ENCODE measurements at places on chromosomes 6 and 20.
A peak's percentile ranks its signal among the peaks of the same experiment; 100 is the strongest.

DNA sequence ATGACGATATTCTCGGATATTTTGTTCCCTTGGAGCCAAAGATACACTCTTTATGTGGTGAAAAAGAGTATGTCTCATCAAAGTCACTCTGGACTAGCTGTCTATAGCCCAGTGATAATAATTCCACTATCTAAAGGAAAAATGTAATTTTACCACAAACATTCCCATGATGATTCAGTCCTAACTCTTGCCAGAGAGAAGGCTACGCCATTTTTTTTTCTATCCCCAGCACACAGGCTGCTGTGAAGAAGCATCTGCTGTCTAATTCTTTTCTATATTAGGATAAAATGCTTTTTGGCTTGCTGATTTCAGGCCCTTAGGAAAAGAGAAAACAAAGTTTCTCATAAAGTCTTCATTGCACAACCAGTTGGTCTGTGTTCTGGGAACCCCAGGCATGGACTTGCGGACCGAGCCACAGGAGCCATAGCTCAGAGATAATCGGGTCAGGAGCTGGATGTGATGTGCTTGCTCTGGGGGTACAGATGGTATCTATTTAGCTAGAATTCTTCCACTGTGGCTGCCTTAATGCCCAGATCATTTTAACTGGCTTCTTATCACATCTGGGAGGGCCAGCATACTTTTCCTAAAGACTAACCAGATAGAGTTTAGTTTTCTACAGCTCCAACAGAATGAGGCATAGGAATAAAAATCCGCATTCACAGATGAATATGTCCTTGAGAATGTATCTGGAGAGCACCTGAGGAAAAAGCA, 683.7 kb upstream of the ID4 start:
- no peak for DNase-seq

GRCh38 chr6:4323322-4323721, 187.9 kb upstream of the ECI2 start:
- DNase-seq = no peak

DNA sequence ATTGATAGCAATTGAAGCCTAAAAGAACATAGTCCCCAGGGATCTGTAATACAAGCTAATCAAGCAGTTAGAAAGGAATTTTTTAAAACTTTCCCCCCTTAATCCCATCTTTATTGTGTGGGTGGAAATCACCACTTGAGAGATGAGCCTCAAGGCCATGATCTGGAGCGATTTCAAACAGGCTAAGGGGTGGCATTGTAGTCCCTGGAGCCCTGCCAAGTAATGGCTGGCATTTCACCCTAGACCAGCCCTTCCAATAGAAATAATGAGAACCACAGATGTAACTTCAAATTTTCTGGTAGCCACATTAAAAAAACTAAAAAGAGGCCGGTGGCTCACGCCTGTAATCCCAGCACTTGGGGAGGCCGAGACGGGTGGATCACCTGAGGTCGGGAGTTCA, 46.9 kb downstream of the PRDM1 start:
- no peak for DNase-seq

- no peak for DNase-seq
Measured at GRCh38 chr6:30446259-30446658, 43.0 kb upstream of the HLA-E start.

GRCh38 chr6:106534564-106534982, 94.7 kb downstream of the RTN4IP1 start:
- DNase-seq = peak; percentile 51

DNA sequence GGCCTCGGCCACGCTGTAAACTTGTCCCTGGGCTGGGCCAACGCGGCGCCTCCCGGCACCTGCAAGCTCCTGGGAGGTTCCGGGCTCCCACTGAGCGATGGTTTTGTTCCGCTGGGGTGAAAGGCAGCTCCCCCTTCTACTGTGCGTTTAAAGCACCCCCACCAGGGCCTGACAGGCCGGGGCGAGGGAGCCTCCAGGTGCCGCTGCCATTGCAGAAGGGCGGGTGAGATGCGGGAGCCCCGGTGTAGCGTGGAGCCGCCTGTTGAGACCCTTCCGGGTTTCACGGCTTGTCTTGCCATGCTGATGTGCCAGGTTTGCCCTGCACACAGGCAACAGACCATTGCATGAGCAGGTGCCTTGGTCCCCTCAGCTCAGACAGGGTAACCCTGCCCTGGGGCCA, 2.9 kb downstream of the COL20A1 start:
- DNase-seq = no peak

- DNase-seq = no peak
Measured at GRCh38 chr6:158366363-158366762, 54.1 kb downstream of the TULP4 start.

- DNase-seq = no peak
Measured at GRCh38 chr20:8221887-8222419, 89.9 kb downstream of the PLCB1 start.

DNA sequence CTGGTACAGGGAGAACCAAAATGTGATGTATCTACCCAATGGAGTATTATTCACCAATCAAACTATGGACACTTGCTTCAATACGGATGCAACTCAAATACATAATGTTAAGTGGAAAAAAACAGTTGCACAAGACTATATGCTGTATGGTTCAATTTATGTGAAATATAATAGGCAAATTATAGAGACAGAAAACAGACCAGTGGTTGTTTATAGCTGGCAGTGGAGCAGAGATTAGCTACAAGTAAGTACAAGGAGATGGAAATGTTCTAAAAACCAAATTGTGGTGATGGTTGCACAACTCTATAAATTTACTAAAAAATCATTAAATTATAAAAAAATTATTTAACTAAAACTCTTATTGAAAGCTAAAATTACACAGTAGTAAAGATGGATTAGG, 113.2 kb downstream of the PRDM1 start:
- DNase-seq = no peak

DNA sequence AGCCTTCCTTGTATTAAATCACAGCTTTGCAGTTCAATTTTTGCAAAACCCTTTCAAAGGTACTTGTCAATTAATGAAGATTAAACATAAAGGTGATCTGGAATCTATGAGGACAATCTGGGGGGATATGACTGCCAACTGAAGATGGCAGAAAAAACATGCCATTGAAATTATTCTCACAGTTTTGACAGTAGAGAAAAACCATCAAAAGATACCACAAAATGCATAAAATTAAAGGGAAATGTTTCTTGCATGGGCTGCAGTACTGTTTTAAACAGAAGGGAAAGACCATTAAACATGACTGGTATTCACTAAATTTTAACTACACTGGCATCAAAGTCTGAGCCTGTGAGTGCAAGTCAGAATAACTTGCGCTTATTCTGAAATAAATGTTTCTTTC, 194.2 kb downstream of the ATXN1 start:
- DNase-seq = no peak

DNA sequence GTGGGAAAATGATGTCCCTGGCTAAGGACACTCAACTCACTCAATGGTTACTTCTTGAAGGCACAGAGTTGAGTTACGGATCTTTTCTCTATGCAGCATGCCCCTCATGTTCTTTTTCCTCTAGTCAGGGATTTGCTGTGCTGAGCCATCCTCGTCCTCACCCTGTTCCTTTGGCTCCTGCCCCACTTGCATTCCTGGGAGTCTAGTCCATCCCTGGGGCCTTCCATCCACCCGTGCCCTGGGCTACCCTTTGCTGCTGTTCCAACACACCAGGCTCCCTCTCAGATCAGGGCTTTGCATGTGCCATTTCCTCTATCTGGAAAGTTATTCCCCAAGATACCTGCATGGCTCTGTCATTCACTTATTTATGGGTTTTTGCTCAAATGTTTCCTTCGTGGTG, 13.3 kb upstream of the KCNG1 start:
- no peak for DNase-seq

- DNase-seq = no peak
Measured at GRCh38 chr6:112117554-112117953, 30.2 kb downstream of the FAM229B start.

- DNase-seq = no peak
Measured at GRCh38 chr6:17842934-17843821, 136.5 kb upstream of the NUP153 start.

DNA sequence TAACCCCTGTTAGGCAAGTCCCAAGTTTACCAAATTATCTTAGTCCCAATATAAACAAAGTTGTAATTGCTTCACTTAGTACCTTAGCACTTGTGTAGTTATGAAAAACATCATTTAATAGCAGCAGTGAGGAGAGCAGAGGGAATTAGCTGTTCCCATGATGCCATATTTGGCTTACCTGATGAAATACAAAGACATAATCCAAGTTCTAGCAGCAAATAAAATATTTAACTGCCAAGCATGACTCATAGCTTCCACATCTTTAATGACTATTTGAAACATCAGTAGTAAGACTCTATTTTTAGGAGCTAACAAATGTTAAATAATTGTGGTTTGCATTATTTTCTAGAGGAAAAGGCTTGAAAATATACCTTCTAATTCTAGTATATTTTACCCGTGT, 94.0 kb upstream of the MCHR2 start:
- no peak for DNase-seq

DNA sequence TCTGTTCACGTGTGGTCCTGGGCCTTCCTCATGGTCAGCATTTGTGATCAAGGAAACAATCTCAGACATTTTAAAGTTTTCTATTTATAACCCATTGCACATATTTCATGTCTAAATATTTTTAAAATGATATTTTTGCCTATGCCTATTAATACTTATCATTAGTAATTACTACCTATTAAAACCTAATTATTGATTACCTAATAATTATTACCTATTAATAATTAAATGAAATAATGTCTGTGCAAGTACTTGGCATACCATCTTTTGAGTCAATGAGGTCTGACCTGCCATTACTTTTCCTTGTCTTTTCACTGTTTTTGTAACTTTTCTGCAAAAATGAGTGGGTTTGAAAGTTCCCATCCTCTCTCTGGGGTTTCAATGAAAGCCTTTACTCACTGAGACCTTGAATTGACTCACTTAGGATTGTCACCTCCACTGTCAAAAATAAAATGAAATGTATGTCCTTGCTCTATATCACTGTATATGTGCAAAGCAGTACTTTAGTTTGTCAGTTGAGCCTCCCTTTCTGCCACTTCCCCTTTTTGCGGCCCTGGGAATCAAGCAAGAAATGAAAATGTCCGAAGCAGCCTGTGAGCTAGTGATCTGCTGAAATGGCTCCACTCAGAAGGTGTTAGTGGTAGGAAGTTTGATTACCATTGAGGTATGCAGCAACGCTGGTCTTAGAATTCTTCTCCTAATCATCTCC, 87.8 kb downstream of the L3MBTL3 start:
- no peak for DNase-seq

GRCh38 chr6:148388521-148388920, 45.9 kb downstream of the SASH1 start:
- no peak for DNase-seq

GRCh38 chr20:40948465-40949267, 80.0 kb upstream of the TOP1 start:
- DNase-seq = no peak

DNA sequence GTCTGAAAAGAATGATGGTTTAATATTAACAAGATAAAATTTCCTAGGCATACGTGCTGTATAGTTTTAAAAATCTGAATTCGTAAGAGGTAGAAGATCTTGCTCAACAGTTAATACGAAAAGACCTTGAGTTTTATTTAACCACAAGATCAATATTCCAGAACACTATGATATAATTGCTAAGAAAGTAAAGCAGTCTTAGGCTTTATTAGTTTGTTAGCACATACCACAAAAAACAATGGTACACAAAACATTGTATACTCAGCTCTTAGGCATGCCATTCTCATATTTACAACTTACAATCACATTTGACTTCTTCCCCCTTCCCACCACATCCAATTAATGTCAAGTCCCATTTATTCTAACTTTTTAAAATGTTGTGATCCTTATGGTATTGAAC, 24.4 kb upstream of the STXBP5 start:
- DNase-seq = no peak

- DNase-seq = no peak
Measured at GRCh38 chr20:10065154-10065833, 30.5 kb downstream of the ANKEF1 start.

GRCh38 chr6:124974771-124975377, 12.6 kb downstream of the RNF217 start:
- DNase-seq = no peak

DNA sequence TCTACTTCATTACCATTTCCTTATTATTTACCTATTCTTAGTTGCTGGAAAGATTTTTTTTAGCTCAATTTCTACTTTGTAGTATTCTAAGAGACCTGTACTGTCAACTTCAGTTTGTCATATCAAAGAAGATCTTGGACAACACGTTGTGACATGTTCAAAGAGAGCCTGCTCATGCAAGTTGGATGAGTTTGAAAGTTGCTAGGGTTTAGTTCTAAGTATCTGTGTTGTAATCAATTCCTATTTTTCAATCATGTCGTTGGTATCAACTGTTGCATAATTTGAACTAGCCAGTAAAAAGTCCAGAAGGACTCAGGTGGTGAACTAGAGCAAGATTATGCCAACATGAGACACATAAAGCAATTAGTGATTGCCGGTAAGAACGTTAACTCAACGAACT, 30.2 kb downstream of the PKIB start:
- no peak for DNase-seq

DNA sequence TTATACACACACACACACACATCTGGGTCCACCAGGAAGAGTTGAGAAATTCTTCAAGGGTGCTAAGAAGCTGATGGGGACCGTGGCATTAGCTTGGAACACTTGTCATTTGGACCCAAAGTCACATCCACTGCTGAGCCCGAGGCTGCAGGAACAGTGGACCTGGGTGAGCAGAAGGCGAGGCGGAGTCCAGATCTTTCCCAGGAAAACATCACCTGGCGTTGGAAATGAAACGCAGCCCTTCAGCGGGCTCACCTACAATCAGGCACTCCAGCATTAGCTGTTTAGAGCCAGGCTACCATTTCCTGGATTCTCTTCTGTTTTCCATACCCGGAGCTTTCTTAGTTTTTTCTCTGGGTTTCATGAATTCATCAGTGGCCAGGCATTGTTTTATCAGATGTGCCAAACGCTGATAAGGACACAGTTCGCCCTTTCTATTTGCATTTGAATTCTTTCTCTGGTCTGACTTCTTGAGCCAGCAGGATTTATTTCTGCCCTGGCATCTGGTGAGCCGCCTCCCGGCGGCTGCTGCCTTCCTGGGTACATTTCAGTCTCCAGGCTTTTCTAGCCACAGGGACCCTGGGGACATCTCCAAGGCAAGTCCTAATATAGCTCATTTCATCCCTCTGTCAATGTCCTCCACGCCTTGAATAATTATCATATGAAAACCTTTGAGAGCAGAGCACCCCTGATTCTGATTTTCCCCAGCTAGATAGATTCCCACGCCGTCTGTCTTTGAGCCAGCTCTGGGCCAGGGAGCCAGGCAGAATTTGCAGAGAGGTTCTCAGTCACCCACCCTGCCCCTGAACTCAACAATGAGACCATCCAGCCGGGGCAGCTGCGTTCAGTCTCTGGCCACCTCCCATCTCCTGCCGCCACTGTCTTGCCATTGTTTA, 170.9 kb downstream of the TTLL2 start:
- DNase-seq = no peak
